ENCODE measurements at places on chromosomes 16 and 17.
A peak's percentile ranks its signal among the peaks of the same experiment; 100 is the strongest.

DNA sequence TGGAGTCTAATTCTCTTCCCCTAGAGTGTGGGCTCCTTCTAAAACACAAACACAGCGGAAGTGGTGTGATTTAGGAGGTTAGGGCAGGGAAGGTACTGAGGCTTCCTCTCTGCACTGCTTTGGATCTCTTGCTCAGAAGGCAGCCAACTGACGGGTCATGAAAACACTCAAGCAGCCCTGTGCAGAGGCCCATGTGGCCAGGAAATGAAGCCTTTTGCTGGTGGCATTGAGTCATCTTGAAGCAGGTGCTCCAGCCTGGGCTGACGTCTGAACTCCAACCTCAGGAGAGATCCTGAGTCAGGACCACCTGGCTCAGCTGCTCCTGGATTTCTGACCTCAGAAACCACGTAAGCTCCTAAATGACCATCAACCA, 72.9 kb downstream of the MRM1 start:
- DNase-seq, result no peak

GRCh38 chr16:55126456-55126855, 195.8 kb downstream of the IRX5 start:
- no peak for DNase-seq

DNA sequence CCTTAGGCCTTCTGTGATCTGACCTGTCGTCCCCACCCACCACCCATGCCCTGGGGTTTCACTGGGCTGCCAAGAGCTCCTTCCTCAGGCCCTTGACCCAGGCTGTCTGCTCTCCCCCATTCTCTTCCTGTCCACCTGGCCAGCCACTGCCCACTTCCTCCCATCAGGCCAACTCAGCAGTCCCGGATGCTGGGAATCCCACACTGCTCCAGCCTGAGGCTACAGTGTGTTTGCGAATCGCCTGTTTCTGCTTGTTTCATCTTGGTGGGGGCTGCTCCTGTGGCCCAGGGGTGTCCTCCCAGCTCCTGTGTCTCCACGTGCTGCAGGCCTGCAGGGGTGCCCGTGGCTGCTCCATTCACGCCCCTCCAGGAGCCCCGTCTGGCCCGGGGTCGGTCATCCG, 839 bp upstream of the METRN start:
- DNase-seq, result no peak

DNA sequence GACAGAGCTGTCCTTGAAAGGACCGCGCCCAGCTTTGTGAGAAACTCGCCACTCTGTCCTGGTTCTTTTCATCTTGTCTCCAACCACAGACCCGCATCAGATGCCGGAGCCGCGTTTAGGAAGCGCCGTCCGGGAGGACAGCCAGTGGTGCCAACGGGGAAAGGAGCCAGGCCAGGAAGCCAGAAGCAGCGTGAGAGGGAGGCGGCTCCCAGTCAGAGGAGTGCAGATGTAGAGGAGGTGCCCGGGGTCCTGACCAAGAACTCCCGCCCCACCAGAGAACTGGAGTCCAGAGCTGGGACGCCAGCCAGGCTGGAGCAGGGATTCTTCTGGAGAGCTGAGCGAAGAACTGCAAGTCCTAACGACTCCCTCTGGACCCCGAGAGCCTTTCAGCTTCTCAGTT, 49.3 kb upstream of the TNRC6C start:
- no peak for DNase-seq

DNA sequence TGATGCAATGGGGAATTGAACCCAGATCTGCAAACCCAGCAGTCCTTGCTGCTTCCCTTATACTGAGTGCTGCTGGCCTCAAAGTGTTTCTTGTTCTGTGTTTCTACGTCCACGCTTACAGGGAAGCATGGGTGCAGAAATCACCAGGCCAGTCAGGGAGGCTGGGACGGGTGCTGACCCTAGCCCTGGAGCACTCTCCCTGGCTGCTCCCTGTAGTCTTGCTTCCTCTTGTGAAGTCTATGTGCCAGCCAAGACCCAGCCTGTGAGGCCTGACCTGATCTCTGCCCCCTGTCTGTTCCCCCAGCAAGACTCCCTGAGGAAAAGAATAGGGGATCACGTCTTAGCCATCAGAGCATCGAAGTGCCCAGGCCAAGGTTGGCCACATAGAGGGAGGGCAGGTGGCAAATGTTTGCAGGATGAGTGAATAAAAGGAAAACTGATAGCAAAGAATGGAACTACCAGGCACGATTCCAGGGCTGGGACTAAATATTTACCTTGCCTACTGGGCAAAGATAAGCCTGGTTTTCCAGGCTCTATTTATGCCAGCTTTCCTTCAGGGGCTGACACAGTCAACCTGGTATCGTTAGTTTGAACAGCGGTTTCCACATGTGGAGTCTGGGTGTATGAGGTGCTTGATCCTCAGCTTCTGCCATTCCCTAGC, 41.2 kb upstream of the RHOT1 start:
- peak; percentile 83 for DNase-seq

GRCh38 chr17:68351395-68351794, 60.1 kb downstream of the ARSG start:
- no peak for DNase-seq

DNA sequence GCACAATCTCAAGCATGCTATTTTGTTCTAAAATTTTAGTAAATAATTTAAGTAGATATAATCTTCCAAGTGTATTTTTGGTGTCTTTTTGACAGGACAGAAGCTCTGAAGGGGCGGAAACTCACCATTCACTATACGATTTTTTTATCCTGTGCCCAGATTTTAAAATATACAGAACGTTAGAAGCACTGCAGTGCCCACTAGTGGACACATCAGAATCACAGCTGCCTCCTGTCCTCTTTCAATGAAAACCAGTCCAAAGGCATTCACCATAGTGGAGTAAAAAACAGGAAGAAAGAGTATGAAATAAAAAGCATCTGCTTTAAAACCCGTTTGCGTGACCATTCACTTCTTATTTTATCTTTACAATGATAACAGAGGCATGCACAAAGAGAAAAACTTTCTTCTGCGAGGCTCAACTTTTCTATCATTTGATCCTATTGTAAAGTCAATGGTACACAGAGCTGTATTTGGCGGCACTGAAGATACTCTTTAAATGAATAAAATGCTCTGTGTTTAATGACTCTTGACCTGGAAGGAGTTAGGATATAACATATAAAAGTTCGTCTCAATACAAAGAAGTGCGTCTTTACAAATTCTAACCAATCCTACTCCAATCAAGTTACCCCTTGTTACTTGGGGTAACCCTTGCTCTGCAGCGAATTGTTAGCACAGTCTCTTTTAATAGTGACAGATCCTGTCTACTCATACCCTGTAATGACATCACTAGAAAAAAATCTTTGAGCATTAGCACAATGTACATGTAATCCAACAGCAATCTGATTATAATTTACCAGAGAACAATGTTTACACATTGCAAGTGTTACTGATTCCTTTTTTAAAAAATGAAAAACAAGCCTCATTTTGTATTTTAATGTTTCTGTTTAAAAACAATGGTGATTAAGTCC, 339.8 kb upstream of the PSMD7 start:
- DNase-seq, result peak; percentile 37

GRCh38 chr16:85635545-85636140, 22.5 kb downstream of the GSE1 start:
- no peak for DNase-seq

- DNase-seq, result no peak
Observed at GRCh38 chr16:19776565-19776964, 58.5 kb downstream of the IQCK start.

DNA sequence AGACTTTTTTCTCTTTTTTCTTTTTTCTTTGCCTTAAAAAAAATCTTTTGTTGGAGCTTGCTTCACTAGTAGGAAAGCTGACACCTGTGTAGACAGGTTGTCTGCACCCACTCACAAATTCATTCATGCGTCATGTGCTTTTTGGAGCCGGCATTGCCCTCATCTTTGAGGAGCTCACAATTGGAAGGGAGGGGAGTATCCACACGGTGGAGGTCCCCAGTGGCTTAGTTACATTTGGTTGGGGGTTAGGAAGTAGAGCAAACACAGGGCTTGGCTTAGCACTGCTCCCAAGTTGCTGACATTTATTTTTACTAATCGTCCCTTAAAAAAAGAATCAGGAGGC, 18.7 kb upstream of the MEIOB start:
- peak; percentile 43 for DNase-seq

DNA sequence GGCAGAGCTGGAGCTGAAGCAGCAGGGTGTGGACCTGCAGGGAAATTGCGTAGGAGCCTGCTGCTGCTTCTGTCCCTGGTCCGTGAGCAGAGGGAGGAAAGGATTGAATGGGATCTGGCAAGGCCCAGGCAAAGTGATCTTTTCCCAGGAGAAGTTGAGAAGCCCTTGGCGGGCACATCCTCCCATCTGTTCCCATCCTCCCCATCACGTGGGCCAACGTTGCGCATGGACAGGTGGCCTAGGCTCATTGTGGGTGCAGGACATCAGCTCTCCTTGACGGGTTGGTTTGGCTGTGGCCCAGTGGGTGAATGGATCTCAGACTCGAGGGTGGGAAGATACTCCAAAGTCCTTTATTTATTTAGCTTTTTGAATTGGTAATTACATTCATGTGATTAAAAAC, 29.4 kb upstream of the POLR3E start:
- no peak for DNase-seq

DNA sequence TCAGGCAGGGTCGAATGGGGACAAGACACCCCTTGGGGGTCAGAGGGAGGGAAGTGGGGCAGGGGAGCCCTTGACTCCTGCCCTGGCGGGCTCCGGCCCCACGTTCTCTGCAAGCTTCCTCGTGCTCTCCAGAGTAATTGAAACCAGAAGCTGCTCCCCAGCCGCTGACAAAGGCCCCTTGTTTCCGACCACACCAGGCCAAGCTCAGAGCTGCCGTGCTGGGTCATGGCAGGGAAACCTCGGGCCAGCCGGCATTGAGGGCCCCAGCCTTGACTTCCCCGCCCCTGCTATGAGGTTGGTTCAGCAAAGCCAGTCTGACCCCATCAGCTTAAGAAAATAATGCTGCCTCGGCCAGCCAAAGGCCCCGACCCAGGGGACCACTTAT, 43.3 kb downstream of the TIMM22 start:
- no peak for DNase-seq
